ENCODE measurements at places on chromosomes 16 and 17. TPM values are rescaled to one million over a fixed set of nuclear protein-coding genes. Genes with fewer than 3 reads are reported as not detected.

CA5A gene
- total RNA-seq = not detected

- no peak overlapping the region for H3K27ac ChIP-seq
- no peaks in the 10 kb centered on the region for H3K36me3 ChIP-seq
- H3K4me1 ChIP-seq = no peaks in the 10 kb centered on the region
- no peak overlapping the region for H3K4me3 ChIP-seq
- no peaks in the 10 kb centered on the region for H3K27me3 ChIP-seq
These were observed 30.4 kb upstream of the HEATR6 start for GRCh38 chr17:60109161-60109560.

- no peak overlapping the region for H3K4me3 ChIP-seq
- DNase-seq = no peak
- H3K4me1 ChIP-seq = no peaks in the 10 kb centered on the region
- no peaks in the 10 kb centered on the region for H3K27me3 ChIP-seq
- H3K27ac ChIP-seq = no peak overlapping the region
- no peaks in the 10 kb centered on the region for H3K36me3 ChIP-seq
These were observed 1100.6 kb upstream of the RBFOX1 start for GRCh38 chr16:6232056-6232455.

- peaks cover 17% of the 10 kb centered on the region for H3K4me1 ChIP-seq
- no peak overlapping the region for H3K4me3 ChIP-seq
- no peak overlapping the region for H3K27ac ChIP-seq
- no peak for DNase-seq
- H3K36me3 ChIP-seq = peaks cover 5% of the 10 kb centered on the region
These were observed 1.6 kb upstream of the MRPL38 start for GRCh38 chr17:75906143-75906884.

NPTX1 gene
- total RNA-seq = 0.34 TPM
